ENCODE measurements at places on chromosomes 11 and 22.

- DNase-seq = no peak
Measured at GRCh38 chr11:78731027-78731426, 156.4 kb upstream of the NARS2 start.

GRCh38 chr11:46307369-46307768 is 29.9 kb downstream of the CREB3L1 start:
- DNase-seq = no peak

DNA sequence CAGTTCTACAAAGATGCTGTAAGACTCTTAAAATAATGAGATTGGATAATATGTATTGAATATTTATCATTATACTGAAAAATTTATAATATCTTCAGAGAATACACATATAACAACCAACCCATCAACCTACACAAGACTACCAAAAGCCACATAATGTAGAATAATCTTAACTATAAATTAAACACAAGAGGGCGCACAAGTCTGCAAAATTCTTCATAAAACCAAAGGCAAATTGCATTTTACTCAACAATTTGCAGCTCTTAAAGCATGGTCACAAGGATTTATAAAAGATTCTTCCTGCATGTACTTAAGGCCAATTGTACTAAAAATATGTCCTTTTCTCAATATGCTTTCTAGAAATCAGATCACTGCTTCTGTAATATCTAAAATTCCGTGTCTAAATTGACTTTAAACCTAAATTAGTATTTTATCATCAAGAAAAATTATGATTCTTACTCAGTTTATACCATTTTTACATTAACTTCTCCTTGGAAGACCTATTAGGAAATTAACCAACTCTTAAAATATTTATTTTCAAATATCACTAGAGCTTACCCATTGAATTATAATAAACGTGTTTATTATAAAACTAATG is 79.0 kb downstream of the TTC28 start:
- DNase-seq = peak; percentile 76

- no peak for DNase-seq
Measured at GRCh38 chr22:42901790-42902508, 44.9 kb upstream of the ARFGAP3 start.

GRCh38 chr22:28884747-28885350 is 1.5 kb downstream of the ZNRF3 start:
- DNase-seq = no peak

DNA sequence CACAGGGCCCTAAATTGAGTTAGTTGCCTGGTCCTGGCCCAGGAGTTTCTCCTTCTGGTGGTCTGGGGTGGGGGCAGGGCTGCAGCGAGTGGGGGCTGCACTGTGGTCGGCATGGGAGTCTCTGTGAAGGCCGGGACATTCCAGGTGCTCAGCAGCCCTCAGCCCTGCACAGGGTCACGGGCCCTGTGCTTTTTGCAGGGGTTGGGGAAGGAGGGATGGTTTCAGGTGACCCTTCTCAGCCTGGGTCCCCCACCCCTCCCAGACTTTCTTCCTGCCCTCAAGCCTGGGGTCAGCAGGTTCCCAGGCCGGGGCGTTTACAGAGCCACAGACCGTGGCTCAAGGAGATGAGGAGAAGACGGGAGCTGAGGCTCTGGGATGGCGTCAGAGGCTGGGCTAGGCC is 7.8 kb downstream of the EMID1 start:
- no peak for DNase-seq

GRCh38 chr11:121435551-121436511 is 16.3 kb upstream of the SORL1 start:
- DNase-seq = no peak

DNA sequence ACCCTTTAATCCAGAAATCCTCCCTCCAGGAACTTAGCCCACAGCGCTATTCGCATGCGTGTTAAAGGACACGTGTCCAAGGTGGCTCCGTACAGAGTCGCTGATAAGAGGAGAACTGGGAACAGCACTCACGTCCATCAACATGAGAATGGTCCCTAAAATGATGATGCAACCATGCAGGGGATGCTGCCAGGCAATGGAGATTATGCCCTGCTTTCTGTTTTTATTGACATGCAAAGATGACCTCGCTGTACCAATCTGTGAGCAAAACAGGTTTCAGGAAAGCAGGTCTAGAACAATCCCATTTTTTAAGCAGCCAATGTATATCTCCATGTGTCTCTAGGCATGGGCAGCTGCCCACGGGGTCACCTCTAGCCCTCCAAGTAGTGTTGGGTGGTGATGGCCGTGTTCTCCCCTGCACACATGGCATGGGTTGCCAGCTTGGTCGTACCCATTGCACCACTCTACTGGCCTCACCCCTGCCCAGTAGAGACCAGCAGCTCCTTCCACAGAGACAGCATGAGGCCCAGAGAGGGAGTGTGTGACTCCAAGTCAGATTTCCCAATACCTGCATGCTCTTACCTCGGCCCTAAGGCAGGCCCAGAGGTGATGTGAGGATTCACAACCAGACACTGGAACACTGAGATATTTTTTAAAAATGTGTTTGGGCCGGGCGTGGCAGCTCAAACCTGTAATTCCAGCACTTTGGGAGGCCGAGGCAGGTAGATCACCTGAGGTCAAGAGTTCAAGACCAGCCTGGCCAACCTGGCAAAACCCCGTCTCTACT is 68.3 kb upstream of the LINC01488 start:
- no peak for DNase-seq

GRCh38 chr22:46846832-46847355 is 84.4 kb downstream of the TBC1D22A start:
- DNase-seq = no peak

- DNase-seq = no peak
Measured at GRCh38 chr11:27487706-27488105, 15.1 kb upstream of the LGR4 start.

DNA sequence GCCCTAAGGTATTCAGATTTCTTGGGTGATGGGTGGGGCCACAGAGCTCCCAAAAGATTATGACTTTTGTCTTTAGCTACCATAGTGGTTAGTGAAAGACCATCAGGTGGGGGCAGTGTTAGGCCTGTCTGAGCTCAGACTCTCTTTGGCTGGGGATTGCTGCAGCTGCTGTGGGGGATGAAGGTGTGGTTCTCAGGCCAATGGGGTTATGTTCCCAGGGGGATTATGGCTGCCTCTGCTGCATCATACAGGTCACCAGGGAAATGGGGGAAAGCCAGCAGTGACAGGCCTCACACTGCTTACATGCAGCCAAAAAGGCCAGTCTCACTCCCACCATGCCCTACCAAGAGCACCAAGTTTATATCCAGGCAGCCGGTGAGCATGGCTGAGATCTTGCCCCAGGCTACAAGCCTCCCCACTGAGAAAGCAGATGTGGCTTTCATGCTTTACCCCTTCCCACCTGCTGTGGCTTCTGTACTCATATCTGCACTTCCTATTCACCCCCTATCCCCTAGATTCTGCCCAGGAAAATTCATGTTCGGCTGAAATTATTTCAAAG is 24.8 kb downstream of the CNTF start:
- DNase-seq = no peak

GRCh38 chr11:91846649-91847048 is 378.0 kb upstream of the FAT3 start:
- DNase-seq = no peak

DNA sequence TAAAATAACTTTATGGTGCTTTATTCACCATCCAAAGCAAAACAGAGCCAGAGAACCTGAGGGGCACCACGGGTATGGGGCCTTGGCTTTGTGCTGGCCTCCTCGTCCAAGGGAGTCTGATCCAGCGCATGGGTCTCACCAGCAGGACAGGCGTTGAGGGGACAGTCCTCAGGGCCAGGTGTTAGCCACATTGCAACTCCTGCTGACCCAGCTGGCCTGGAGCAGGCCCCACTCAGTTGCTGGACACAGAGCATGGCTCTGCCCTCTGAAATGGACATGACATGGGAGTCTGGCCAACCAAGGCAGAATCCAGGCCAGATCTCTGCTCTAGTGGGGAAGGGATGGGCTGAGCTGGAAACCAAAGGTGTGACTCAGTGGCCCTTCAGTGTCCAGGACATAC is 116.2 kb downstream of the RRAS2 start:
- DNase-seq = no peak

DNA sequence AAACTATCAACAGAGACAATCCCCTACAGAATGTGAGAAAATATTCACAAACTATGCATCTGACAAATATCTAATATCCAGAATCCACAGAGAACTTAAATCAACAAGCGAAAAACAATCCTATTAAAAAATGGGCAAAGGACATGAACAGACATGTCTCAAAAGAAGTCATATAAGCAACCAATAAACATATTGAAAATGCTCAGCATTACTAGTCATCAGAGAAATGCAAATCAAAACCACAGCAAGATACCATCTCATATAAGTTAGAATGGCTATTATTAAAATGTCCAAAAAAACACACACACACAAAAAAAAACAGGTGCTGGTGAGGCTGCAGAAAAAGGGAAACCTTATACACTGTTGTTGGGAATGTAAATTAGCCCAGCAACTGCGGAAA is 8.3 kb upstream of the OR52E8 start:
- no peak for DNase-seq

- no peak for DNase-seq
Measured at GRCh38 chr22:46604306-46604690, 15.9 kb upstream of the GRAMD4 start.

DNA sequence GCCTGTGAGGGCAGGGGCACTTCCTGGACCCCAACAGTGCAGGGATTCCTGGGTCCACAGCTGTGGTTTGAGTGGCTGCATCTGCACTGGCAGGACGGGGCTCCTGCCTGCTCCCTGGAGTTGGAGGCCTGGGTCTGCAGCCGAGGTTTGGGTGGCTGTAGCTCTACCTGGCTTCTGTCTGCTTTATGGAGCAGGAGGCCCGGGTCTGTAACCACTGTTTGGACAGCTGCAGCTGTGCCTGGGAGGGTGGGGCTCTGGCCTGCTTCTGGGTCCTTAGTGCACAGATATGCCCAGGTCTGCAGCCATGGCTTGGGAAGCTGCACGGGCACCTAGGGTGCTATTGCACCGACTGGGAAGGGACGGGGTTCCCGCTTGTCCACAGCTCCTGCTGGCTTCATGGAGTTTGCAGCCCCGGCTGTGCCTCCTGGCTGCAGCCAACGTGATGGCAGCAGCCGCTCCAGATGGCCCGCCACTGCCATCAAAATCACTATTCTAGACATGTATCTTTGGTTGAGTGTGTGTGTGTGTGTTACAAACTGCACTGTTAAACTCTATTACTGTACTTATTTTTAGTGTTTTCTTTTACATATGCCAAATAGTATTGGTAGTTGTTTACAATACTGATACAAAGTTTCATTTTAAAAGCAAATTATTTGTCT is 412.3 kb upstream of the KIRREL3 start:
- no peak for DNase-seq

GRCh38 chr11:17186932-17187692 is 20.7 kb downstream of the PIK3C2A start:
- no peak for DNase-seq

GRCh38 chr11:103109818-103110388 is 677 bp downstream of the DYNC2H1 start:
- no peak for DNase-seq

- DNase-seq = peak; percentile 21
Measured at GRCh38 chr11:8090756-8091155, 9.7 kb downstream of the TUB start.

DNA sequence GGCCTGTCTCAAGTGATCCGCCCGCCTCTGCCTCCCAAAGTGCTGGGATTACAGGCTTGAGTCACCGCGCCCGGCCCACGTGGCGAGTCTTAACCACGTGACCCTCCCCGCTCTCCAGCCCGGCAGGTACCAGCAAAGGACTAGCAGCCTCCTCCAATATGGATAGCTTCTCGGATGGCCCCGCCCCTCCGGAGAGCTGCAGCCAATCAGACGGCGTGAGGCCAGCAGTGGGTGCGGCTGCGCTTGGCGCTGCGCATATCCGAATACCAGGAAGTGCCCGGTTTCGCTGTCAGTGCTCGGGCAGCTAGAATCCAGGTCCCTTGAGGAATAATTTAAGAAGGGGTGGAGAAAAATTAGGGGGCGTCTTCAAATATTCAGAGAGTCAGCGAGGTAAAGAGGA is 14.7 kb upstream of the PISD start:
- DNase-seq = peak; percentile 90

DNA sequence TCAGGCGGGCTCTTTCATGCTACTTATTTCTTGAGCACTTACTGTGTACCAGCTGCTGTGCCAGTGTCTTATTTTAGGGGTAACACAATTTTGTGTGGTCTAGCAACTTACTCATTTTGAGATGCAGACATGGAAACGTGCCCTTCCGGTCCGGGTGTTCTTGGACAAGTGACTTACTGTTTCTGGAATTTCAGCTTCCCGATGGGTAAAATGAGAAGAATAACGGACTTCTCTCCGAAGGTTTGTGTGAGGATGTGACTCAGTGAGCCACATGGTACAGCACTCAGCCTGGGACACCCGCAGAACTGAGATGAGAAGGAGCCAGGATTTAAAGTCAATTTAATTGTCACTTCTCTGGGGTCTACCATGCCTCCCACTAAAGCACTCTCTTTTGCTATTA is 114.5 kb upstream of the SYT13 start:
- no peak for DNase-seq

GRCh38 chr11:64003807-64004589 is 17.8 kb downstream of the OTUB1 start:
- DNase-seq = no peak

GRCh38 chr22:45059296-45059695 is 49.5 kb upstream of the PHF21B start:
- DNase-seq = no peak

GRCh38 chr11:45113807-45114206 is 32.6 kb upstream of the PRDM11 start:
- no peak for DNase-seq

DNA sequence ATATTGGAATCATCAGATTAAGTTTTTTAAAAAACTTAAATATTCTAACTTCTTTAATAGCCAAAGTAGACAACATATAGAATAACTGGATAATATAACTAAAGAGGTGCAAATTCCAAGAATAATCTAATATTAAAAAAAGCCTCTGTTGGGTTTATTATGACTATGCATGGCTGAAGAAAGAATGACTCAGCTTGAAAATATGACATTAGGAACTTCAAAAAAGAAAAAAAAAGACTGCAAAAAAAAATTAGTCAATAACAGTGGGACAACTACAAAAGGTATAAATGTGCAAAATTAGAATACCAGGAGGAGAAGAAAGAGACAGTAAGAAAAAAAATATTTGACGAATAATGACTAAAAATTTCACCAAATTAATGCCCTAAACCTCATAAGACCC is 1178.0 kb downstream of the JRKL start:
- DNase-seq = no peak

DNA sequence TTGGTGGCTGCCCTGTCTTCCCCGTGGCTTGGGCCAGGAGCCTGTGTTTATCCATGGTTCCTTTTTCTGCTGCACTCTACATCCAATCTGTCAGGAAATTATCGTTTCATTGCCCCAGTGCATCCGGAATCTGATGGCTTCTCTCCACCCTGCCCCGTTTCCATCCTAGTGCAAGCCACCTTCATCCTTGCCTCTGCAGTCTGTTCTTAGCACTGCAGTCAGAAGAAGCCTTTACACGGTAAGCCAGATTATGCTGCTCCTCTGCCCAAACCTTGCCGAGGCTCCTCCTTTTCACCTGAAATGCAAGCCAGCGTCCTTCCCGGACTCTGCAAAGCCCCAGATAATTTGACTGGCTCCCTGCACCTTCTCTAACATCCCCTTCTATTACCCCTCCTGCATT is 45.1 kb downstream of the PARVG start:
- no peak for DNase-seq

- peak; percentile 99 for DNase-seq
Measured at GRCh38 chr11:115504276-115505158, at the start of gene CADM1. TSS of gene CADM1 (minus strand) at chr11:115504415.

GRCh38 chr11:58513747-58514367 is 6.0 kb upstream of the OR5B21 start:
- DNase-seq = peak; percentile 71

GRCh38 chr11:39192671-39193070 is 2266.8 kb downstream of the LRRC4C start:
- no peak for DNase-seq

- peak; percentile 26 for DNase-seq
Measured at GRCh38 chr11:57792060-57792541, 30.5 kb downstream of the CTNND1 start.

Measured in midbrain (tissue), 1 donor.